ENCODE measurements at places on chromosomes 2 and 18.
A peak's percentile ranks its signal among the peaks of the same experiment; 100 is the strongest.

DNA sequence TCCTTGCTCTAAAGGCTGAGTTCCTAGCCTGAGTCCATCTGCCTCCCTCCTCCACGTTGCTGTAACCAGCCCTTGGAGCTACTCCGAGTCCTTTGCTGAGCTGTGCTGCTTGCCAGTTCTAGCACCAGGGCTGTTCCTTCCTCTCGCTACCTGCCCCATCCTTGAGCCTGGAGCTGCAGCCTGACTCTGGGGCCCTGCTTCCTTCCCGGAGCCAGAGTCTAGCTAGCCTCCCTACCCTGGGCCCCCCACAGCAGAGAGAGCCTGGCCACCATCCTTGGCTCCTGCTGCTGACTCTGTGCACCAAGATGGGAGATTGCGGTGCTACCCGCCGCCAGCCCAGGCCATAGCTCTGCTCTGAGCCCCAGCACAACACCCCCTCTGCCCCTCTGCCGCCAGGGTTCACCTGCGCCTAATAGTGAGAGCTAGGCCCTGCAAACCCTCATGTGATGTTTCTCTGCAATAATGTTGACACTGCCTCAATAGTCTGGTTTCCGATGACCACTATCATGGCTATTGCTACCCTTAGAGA is 135.9 kb upstream of the ASB18 start:
- no peak for DNase-seq

DNA sequence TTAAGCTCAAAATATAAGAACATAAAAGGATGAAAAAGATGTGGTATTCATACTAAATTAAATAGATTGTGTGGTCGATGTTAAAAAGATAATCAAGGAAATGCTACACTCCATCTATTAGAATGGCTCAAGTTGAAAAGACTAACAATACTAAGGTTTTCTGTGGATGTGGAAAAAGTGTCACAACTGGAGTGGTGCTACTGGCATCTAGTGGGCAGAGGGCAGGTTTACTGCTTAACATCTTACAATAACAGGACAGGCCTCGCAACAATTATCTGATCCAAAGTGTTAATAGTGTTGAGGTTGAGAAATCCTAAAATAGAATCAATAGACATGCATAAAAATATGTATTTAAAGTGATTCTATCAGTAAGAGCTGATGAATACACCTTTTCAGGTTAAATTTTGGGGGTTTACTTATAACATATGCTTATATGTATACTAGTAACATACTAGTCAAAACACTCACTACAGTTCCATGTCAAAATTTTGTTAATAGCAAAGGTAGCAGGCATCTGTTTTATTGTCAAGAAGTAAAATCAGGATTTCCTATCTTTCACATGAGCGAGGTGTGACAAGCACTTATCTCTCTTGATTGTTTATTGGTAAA is 91.5 kb upstream of the TMEFF2 start:
- DNase-seq = no peak

- peak; percentile 51 for DNase-seq
Observed at GRCh38 chr2:230124757-230125431, 56.2 kb upstream of the SLC16A14 start.

GRCh38 chr2:176821350-176821749 is 391.2 kb upstream of the HNRNPA3 start:
- no peak for DNase-seq

DNA sequence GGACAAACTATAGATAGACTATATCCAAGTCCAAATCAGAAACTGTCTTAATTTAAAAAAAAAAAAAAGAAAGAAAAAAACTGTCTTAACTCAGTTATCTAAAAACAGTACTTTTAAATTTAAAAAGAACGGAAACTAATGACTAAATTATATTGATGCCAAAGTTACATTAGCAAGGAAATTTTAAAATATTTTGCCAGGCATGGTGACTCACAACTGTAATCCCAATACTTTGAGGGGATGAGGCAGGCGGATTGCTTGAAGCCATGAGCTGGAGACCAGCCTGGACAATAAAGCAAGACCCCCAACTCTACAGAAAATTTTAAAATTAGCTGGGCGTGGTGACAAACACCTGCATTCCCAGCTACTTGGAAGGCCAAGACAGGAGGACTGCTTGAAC is 30.9 kb downstream of the MEMO1 start:
- no peak for DNase-seq

DNA sequence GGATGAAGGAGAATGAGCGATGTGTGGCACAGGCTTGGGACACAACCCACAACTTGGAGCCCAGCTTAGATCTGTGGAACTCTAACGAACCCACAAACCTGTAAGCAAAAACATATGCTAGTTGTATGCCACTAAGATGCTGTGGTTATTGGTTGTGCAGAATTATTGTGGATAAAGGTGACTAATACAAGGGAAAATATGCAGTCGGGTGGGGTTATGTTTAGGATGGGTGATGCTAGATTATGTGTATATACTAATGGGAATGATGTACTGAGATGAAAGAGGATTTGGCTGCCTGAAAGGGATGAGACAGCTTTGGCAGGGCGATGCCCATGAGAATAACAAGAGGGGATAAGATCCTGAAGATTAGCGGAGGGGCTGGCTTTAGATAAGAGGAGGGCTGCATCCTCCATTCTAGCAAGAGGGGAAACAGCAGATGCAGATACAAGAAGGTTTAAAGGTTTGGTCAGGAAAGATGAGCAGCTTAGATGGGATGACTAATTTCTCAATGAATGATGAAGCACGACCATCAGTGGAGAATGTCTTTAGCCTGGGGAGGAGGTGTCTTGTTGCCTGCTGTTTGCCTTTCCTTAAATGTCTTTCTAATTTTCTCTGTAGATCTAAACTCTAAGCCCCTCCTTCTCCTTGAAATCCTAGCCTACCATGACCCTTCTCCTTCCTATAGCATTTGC is 49.6 kb downstream of the GALNT14 start:
- no peak for DNase-seq

DNA sequence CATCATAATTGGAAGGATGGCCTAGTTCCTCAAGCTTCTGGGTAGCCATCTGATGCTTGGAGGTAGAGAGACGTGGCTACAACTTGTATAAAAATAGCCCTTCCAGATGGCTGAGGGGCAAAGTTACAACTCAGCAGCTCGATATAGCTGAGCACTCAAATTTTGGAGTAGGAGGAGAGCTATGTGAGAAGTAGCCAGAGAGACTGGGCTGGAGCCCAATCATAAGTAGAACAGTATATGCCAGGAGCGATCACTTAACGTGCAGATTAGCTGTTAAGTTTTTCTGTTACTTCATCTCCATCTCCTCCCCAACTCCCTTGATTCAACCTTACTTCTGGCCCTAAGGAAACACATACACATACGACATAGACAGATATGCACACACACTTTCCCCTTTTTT is 28.8 kb downstream of the CNRIP1 start:
- peak; percentile 22 for DNase-seq

Data from femur (tissue), 1 donor.